ENCODE measurements at places on chromosomes 16 and 17.

DNA sequence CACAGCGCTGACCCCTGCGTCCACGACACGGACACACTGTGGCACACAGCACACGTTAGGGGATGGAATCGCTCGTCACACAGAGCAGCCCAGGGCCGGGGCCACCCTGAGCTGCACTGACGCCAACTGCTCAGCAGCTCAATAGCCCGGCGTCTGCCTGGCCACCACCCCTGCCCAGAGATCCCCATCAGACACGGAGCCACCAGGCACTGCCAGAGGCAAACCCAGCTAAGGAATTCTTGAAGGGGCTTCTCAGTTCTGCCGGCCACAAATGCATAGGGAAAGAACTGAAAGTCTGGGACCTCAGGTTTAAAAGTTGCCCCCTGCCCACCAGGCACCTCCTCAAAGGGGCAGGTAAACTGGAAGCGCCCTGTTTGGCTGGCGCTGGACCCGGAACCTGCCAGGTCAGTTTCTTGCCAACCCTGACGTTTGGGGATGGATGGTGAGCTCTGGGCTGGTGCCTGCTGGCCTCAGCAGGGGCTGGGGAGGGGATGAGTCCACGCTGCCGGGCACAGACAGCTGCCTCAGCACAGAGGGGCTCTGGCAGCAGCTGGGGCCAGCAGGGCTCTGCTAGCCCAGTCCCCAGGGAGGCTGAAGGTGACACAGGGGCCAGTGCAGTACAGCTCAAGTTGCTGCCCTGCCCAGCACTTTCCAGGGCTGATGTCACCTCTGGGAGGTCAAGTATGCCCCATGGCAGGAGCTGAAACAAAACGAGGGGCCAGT is 33.2 kb downstream of the TIMM22 start:
- DNase-seq = no peak

- DNase-seq = peak; percentile 61
Measured at GRCh38 chr17:7146115-7146514, 31.5 kb upstream of the ASGR2 start.

DNA sequence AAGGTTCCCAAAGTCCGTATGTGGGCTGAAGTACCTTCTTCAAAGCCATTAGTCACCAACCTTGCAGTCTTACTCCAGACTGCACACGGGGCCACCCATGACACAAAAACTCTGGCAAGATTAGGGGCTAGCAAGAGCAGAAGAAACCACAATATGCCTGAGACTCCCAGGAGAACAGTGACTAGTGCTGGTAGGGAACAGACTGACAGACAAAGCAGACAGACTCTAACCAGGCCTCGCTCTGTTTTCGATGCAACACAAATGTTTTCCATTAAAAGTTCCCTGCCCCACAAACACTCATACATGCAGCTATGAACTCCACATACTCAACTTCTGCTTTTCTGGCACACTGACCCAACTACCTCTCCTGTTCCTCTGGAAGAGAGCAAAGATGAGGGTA is 102.2 kb downstream of the HIC1 start:
- DNase-seq = no peak

- DNase-seq = no peak
Measured at GRCh38 chr17:45681706-45682105, 102.4 kb upstream of the CRHR1 start.

DNA sequence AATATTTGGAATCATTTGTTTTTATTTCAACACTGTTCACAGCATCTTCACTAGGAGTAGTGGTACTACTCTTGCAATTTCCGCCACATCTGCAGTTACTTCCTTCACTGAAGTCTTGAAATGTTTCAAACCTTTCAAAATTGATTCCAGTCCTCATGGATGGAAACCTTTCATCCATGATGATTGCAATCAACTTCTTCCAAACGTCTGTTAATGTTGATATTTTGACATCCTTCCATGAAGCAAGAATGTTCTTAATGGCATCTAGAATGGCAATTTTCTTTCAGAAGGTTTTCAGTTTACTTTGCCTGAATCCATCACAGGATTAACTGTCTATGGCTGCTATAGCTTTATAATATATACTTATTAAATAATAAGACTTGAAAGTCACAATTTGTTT is 736.8 kb upstream of the CA10 start:
- no peak for DNase-seq

DNA sequence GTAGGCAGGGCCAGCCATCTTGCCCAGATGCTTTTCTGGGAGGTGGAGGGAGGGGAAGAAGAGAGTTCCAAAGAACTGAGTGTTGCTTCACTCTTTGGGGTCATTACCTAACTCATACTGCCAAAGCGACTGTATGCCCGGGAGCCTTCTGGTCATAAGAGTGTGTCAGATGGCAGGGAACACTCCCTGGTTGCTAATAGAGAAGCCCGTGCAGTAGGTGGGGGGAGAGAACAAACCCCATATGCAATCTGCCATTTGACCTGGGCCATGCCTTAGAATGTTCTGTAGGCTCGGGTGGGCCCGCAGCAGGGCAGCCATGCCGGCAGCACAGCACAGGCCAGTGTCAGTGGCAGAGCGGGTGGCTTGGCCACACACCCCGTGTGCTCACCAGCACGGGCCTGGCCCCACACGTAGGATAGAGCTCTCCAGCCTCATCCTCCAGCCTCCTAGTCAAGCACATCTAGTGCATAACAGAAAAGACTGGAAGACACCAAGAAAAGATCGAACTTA is 120.5 kb downstream of the SOCS1 start:
- no peak for DNase-seq

DNA sequence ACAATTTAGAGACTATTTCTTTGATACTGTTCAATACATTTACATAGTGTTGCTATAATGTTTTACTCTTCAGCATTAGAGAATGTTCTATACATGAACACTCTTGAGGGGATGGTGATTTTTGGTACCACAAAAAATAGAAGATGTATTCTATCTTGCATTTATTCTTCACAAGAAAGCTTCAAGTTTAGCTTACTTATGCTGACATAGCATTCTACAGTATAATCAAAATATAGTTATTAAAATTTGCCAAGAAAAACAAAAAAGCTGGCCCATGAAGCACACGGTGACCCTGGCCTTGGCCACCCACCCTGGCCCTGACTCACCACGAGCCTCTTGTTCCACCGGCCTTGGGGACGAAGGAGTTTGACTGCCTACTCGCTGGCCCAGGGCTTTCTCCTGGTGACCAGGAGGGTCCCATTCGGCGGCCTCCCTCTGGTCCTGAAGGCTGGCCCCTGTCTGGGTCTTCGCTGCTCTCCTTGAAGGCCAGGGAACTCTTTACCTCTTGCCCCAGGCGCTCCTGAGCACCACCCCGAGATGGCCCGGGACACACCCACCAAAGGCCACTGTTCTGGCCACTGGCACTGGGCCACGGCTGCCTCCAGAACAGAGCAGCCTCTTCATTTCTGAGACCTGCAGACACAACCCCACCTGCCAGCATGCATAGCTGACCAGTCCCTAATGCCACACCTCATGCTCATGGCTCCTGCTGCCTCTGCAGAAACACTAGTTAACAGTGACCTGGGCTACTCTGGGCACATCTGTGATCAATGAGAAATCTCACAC is 22.5 kb upstream of the ICAM2 start:
- DNase-seq = no peak

DNA sequence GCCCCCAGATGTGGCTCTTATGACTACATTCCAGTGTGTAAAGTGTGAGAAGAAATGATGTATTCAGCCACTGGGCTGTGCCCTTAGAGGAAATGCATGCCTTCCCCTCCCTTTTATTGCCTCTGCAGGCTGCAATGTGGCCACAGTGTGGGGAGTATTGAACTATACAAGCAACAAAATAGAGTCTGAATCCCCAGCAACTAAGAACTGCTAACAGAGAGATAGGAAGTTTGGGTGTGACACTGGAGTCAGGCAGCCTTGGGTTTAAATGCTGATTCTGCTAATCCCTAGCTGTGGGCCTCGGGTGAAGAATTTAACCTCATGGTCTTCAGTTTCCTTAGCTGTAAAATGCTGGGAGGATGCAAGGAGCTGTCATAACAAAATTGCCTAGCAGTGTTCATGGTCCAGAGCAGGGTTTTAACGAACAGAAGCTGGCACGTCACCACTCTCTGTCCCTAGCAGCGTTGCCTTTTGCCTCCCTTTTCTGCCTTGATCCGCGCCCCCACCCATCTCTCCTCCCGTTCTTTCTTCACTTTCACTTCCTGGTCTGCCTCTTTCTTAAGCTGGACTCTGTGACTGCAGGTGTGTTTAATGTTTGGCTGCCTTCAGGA is 50.3 kb downstream of the KPNA2 start:
- DNase-seq = peak; percentile 69

DNA sequence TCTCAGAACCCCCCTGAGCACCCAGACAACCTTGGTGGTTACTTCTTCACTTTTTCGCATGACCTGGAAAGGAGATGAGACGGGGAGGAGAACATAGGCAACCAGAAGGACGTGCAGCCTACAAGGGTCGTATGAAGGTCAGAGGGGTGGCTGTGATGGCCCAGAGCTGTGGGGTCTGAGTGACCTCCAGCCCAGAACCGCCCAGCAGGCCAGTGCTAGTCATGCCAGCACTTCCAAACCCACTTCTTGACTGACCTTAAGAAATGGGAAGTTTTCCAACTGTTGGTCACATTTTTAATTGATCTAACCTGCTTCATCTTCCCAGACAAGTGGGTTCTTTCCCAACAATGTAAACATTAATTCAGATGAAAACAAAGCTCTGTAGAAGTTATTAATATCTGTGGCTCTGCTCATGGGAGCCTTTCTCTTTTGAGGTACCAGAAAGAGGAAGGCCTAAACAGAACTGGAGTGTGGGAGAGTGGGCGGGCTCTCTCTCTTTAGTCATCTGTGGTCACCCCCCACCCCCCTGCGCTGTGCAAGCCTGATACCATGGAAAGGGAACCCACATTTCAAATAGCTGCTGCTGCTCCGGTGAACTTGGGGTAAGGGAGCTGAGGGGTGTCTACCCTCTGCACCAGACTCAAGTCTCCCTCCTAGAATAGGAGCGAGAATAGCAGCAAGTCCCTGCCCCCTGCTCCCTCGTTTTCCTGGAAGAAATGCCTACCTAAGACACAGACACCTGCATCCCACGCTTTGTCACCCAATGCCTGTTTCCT is 101.6 kb downstream of the RAB11FIP4 start:
- no peak for DNase-seq

DNA sequence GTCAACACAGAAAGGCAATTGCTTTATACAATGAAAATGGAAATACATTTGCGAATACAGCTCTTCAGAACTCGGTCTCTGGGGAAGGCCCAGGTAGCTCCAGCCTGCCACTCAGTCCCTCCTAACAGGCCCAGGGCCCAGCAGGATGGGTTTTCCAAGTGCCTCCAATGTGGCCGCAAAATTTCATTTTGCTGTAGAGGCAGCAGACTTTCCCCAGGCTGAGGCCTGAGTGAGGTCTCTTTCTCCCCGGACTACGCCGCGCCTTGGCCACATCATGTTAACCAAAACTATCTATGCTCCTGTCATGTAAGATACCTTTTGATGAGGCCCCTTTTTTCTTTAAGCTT is 606.0 kb upstream of the SALL1 start:
- no peak for DNase-seq

- peak; percentile 77 for DNase-seq
Measured at GRCh38 chr16:65392806-65393565, 271.1 kb upstream of the CDH11 start.

GRCh38 chr17:55926276-55926990 is 175.6 kb downstream of the PCTP start:
- DNase-seq = no peak

- no peak for DNase-seq
Measured at GRCh38 chr16:55046916-55047315, 116.3 kb downstream of the IRX5 start.

GRCh38 chr16:51155199-51155607 is 4.1 kb upstream of the SALL1 start:
- peak; percentile 57 for DNase-seq

DNA sequence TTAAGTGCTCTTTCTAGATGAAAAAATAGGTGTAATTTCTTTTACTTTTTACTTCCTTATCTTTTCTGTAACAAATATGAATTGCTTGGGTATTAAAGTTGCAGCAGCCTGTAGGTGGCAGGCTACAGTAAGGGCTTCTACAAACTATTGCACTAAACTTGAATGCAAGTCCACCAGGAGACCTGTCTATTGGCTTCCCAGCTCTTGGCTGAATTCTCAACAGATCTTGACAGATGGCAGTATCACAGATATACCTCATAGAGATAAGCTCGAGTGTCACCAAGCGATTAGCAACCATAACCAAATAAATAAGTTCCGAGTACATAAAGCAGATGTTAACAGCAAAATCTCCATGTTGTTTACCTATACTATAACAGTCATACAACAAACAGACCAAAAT is 5.9 kb downstream of the BBS2 start:
- no peak for DNase-seq

- DNase-seq = no peak
Measured at GRCh38 chr17:283911-284675, 68.5 kb downstream of the RPH3AL start.

DNA sequence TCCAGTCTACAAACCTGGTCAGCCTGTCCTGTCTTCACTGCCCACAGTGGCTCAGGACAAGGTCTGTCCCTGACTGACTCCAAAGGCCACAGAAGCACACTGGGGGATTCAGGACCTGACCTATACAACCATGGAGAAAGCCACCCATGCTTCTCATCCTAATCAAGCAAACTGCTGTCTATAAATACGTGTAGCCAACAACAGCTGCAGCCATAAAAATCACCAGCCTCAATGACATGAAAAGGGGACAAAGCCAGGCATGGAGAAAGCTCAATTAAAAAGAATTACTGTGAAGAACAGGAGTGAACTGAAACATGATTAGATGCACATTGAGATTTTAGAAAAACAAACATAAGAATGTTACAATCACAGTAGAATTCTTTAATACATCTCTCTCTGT is 170.1 kb downstream of the CDK5R1 start:
- DNase-seq = no peak

Measured in islet precursor cell (in vitro differentiated cells).